ENCODE measurements at places on chromosomes 1 and 21. TPM values are rescaled to one million over a fixed set of nuclear protein-coding genes. Genes with fewer than 3 reads are reported as not detected.

The ERICH3 gene
- not detected for total RNA-seq

The PTGFR gene
- total RNA-seq = 1.7 TPM

The OR10Z1 gene
- not detected for total RNA-seq

The WDR26 gene
- 25.9 TPM for total RNA-seq

The CENPF gene
- total RNA-seq = 48.2 TPM

The RHOU gene
- 0.94 TPM for total RNA-seq

The GPR161 gene
- total RNA-seq = 10.5 TPM

The HMCN1 gene
- total RNA-seq = 2.5 TPM

The TLR5 gene
- 0.10 TPM for total RNA-seq

The RNF2 gene
- total RNA-seq = 12.9 TPM

The GNAT2 gene
- total RNA-seq = 0.34 TPM

The TSPAN2 gene
- total RNA-seq = 0.44 TPM

The EXTL1 gene
- not detected for total RNA-seq

The PBXIP1 gene
- total RNA-seq = 41.0 TPM

The MIXL1 gene
- 0.20 TPM for total RNA-seq

The HTR6 gene
- total RNA-seq = not detected

The ORC1 gene
- total RNA-seq = 10.5 TPM

The ZNF697 gene
- 15.3 TPM for total RNA-seq

The OLFM3 gene
- not detected for total RNA-seq

The NR1I3 gene
- total RNA-seq = not detected

The CAMK1G gene
- total RNA-seq = not detected

The KLHDC9 gene
- 1.1 TPM for total RNA-seq

The MTARC1 gene
- 3.1 TPM for total RNA-seq

The EXOC8 gene
- 11.0 TPM for total RNA-seq

The RGS4 gene
- total RNA-seq = 92.6 TPM
